Effector memory CD4-positive, alpha-beta T cell (primary cell): ENCODE measurements at places on chromosomes 7 and 10.

DNA sequence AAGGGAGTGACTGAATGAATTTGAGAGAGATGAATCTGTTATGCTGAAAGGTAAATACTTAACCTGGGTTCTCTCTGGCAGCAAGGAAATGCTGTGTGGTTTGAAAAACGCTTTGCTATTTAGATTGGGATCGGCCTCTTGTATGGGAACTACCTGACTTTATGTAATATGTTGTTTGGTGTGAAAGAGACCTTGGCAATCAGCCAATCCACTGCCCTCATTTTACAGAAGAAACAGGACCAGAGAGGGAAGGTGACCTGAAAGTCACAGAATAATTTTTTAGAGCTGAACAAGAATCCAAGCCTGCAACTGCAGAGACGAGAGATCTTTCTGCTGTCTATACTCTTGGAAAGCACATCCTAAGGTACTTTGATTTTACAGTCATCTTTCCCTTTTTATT, 1.0 kb downstream of the BUD31 start:
- H3K4me1 ChIP-seq: peaks cover 25% of the 10 kb centered on the region
- no peak for DNase-seq
- peaks cover 42% of the 10 kb centered on the region for H3K36me3 ChIP-seq
- peak overlapping the region; percentile 94 for H3K27ac ChIP-seq

- no peak overlapping the region for H3K4me3 ChIP-seq
- H3K4me1 ChIP-seq: no peaks in the 10 kb centered on the region
- H3K36me3 ChIP-seq: no peaks in the 10 kb centered on the region
- no peaks in the 10 kb centered on the region for H3K27me3 ChIP-seq
Observed at GRCh38 chr7:100532165-100533022, 6.6 kb upstream of the AGFG2 start.

DNA sequence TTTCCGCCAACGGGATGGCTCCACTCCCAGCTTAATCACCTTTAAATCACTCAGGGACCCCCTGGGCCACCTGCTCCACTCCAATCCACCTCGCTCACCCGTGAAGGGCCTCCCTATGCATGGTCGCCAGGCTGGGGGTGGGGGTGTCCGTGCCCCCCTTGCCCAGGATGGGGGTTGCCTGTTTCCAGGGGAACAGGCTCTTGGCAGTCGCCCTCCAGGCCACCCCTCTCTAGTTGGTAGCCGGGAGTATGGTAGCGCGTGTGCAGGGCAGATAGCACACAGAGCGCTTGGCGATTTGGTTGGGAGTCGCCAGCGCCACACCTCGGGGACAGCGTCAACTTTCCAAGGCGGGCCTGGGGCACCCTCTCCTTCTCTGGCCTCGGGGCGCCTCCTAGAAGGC, 134.9 kb upstream of the ZNF92 start:
- no peak overlapping the region for H3K4me3 ChIP-seq
- no peaks in the 10 kb centered on the region for H3K27me3 ChIP-seq
- DNase-seq: no peak
- H3K4me1 ChIP-seq: peaks cover 12% of the 10 kb centered on the region

DNA sequence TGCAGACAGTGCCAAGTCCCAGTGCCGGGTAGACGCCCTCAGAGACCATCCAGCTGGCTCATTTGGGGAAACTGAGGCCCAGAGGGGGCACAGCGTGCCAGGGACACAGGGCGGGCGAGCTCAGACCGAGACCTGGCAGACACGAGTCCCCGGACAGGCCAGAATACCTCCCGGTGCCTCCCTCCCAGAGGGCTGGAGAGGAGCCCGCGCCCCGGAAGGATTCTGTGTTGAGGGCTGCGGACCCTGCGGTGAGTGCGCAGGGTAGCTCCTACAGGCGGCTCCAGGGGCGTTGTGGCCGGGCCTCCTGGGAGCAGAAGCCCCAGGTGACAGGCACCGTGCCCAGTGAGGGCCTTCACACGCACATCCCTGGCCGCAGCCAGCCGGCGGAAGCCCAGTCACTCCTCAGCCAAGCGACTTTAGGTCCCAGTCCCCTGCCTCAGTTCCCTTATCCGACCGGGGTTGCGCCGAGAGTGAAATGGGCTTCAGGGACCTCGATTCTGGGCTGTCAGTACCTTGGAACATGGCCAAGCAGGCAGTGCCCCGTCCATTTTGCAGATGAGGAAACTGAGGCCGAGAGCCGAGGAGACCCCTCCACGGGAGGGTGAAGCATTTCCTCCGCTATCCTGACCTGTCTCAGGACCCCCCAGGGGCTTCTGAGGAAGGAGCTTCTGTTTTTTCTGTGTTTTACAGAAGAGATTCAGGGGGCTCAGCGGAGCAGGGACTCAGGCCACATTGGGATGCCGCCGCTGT, 73.6 kb downstream of the ELFN1 start:
- DNase-seq: no peak
- H3K27me3 ChIP-seq: no peaks in the 10 kb centered on the region
- no peak overlapping the region for H3K4me3 ChIP-seq
- H3K27ac ChIP-seq: no peak overlapping the region

DNA sequence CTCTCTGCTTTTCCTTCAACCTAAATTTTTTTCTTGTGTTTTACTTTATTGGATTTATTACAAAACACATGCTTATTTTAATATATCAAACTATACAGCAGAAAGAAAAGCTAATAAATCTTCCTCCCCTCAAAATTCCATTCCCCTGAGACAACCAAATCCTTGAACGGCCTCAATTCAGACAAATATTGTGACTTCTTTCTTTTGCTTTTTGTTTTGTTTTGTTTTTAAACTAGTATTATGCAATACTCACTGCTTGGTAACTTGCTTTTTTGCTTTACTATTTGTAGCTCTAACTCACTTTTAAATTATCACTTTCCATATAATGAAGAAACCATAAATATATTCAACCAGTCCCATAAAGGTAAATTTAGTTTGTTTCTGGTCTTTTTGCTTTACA, 59.4 kb upstream of the CDK1 start:
- H3K27me3 ChIP-seq: no peaks in the 10 kb centered on the region
- H3K27ac ChIP-seq: no peak overlapping the region
- H3K4me1 ChIP-seq: peaks cover 3% of the 10 kb centered on the region

- H3K4me3 ChIP-seq: no peak overlapping the region
- no peak overlapping the region for H3K27ac ChIP-seq
- DNase-seq: no peak
- H3K4me1 ChIP-seq: no peaks in the 10 kb centered on the region
- H3K27me3 ChIP-seq: no peaks in the 10 kb centered on the region
- H3K36me3 ChIP-seq: no peaks in the 10 kb centered on the region
Observed at GRCh38 chr10:67666416-67667034, 29.5 kb downstream of the CTNNA3 start.

DNA sequence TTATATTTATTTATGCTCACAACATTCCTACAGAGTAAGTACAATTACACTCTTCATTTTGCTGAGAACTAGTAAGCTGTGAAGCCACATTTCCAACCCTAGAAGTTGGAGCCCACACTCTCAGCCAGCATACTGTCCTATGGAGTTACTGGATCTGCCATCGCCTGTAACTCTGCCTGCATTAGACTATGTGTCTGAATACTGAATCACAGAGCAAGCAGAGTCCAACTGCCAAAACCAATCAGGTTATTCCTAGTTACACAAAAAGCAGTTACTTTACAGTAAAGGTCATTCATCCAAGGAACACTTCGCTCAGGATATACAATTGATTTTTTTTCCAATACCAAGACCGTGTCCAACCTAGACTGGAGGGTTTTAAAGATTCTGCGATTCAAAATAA, 21.5 kb downstream of the CTAGE6 start:
- no peak overlapping the region for H3K4me3 ChIP-seq
- no peaks in the 10 kb centered on the region for H3K4me1 ChIP-seq
- no peaks in the 10 kb centered on the region for H3K27me3 ChIP-seq
- no peak for DNase-seq
- H3K36me3 ChIP-seq: no peaks in the 10 kb centered on the region

DNA sequence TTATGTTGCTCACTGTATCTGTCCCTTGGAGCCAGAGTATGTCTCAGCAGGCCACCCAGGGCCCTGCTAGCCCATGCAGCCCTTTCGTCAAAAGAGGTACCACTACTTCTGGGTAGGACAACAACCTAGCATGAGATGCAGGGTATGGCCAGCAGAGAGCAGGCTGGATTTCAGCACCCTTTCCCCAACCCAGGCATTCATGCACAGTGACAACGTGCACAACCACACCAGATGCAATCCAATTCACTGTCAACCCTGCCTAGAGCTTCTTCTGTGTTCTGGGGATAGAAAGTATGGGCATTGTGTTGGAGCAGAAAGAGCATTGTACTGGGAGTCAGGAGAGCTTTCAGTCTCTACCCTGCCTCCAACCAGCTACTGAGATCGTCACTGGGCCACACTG, 37.9 kb downstream of the JAZF1 start:
- H3K4me1 ChIP-seq: no peaks in the 10 kb centered on the region
- no peak overlapping the region for H3K4me3 ChIP-seq
- DNase-seq: no peak
- H3K27ac ChIP-seq: no peak overlapping the region
- H3K36me3 ChIP-seq: no peaks in the 10 kb centered on the region
- no peaks in the 10 kb centered on the region for H3K27me3 ChIP-seq

GRCh38 chr10:33249137-33249536, 85.3 kb downstream of the NRP1 start:
- peaks cover 16% of the 10 kb centered on the region for H3K4me1 ChIP-seq
- no peak overlapping the region for H3K27ac ChIP-seq
- H3K36me3 ChIP-seq: no peaks in the 10 kb centered on the region

DNA sequence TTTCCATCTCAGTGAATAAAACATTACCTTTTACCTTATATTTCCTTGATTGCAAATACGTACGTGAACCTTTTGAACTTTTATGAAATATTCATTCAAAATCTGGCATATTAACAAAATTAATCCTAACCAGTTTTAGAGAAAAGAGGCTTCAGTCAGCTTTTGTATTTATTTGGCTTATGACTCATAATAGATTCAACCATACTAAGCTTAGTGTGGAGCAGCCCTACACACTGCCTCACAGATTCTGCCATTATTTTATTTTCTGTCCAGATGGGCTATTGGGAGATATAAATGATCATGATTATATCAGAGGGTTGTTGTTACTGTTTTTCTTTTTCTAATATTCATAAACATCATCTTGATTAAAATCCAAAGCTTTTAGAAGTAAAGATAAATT, 325.5 kb downstream of the GPR37 start:
- H3K4me1 ChIP-seq: no peaks in the 10 kb centered on the region
- H3K36me3 ChIP-seq: no peaks in the 10 kb centered on the region
- no peak for DNase-seq

GRCh38 chr7:13282377-13282980, 595.0 kb downstream of the ARL4A start:
- H3K4me3 ChIP-seq: no peak overlapping the region
- DNase-seq: no peak
- no peaks in the 10 kb centered on the region for H3K36me3 ChIP-seq
- H3K4me1 ChIP-seq: no peaks in the 10 kb centered on the region
- no peak overlapping the region for H3K27ac ChIP-seq

- no peak overlapping the region for H3K27ac ChIP-seq
- DNase-seq: no peak
- no peaks in the 10 kb centered on the region for H3K36me3 ChIP-seq
- H3K4me3 ChIP-seq: no peak overlapping the region
- no peaks in the 10 kb centered on the region for H3K4me1 ChIP-seq
- H3K27me3 ChIP-seq: no peaks in the 10 kb centered on the region
Observed at GRCh38 chr7:106239406-106239805, 45.4 kb downstream of the NAMPT start.

DNA sequence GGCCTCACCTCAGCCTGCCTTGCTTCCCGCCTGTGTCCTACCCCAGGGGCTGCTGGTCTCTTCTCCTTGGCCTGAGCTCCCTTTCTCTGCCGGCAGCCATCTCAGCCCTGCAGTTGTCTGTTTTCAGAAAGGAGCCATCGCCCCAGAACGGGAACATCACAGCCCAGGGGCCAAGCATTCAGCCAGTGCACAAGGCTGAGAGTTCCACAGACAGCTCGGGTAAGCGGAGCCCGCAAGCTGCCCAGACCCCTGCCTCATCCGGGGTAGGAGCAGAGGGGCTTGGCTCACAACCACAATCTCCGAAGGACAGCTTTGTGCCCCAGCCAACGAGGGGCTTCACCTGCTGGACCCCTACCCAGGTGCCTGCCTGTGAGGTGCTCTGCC, 5.3 kb upstream of the DEPP1 start:
- no peaks in the 10 kb centered on the region for H3K27me3 ChIP-seq
- DNase-seq: no peak
- no peaks in the 10 kb centered on the region for H3K4me1 ChIP-seq
- H3K36me3 ChIP-seq: no peaks in the 10 kb centered on the region

DNA sequence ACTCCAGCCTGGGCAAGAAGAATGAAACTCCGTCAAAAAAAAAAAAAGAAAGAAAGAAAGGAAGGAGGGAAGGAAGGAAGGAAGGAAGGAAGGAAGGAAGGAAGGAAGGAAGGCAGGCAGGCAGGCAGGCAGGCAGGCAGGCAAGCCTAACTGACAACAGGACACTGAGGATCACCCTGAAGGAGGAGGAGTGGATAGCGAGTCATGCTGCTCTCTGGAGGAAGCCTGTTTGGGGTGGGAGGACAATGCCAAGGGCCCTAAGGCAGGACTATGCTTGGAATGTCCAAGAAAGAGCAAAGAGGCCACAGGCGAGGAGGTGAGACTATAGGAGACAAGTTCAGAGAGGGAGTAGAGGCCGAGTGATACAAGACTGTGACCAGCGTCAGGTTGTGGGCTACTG, 107.0 kb upstream of the PARD3 start:
- no peak overlapping the region for H3K4me3 ChIP-seq
- no peaks in the 10 kb centered on the region for H3K36me3 ChIP-seq
- DNase-seq: no peak
- no peak overlapping the region for H3K27ac ChIP-seq
- no peaks in the 10 kb centered on the region for H3K4me1 ChIP-seq
- H3K27me3 ChIP-seq: no peaks in the 10 kb centered on the region

DNA sequence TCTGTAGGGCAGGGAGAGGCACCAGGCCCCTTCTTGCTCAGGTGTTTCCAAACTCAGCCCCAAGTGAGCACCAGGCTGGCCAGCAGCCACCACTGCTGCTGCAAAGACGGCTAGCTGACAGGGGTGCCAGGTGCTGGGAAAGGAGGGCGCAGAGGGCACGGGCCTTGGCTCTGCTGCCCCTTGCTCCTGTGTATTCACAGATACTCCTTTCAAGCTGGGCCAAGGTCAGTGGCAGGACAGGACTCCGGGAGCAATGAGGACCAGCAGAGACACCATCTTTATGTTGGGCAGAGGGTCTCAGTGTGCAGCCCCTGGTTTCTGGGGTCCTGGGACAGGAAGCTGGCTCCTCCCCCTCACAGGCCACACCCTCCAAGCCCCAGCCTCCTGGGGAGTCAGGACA, 110.1 kb downstream of the SMURF1 start:
- DNase-seq: no peak
- H3K36me3 ChIP-seq: peaks cover 90% of the 10 kb centered on the region
- H3K4me1 ChIP-seq: no peaks in the 10 kb centered on the region
- no peaks in the 10 kb centered on the region for H3K27me3 ChIP-seq

GRCh38 chr7:80870813-80871212, 48.0 kb downstream of the SEMA3C start:
- H3K27ac ChIP-seq: no peak overlapping the region
- H3K36me3 ChIP-seq: no peaks in the 10 kb centered on the region
- H3K27me3 ChIP-seq: no peaks in the 10 kb centered on the region
- DNase-seq: no peak
- no peak overlapping the region for H3K4me3 ChIP-seq
